ENCODE measurements at places on chromosomes 7 and 10.

- H3K36me3 ChIP-seq = no peaks in the 10 kb centered on the region
- no peaks in the 10 kb centered on the region for H3K27me3 ChIP-seq
- no peaks in the 10 kb centered on the region for H3K4me1 ChIP-seq
- H3K4me3 ChIP-seq = no peak overlapping the region
- DNase-seq = no peak
Measured at GRCh38 chr7:107023522-107024151, 20.9 kb upstream of the PRKAR2B start.

GRCh38 chr10:1712944-1713671 is 24.2 kb downstream of the ADARB2 start:
- peaks cover 13% of the 10 kb centered on the region for H3K27me3 ChIP-seq
- H3K4me3 ChIP-seq = no peak overlapping the region
- H3K36me3 ChIP-seq = no peaks in the 10 kb centered on the region
- H3K4me1 ChIP-seq = no peaks in the 10 kb centered on the region
- H3K27ac ChIP-seq = no peak overlapping the region
- no peak for DNase-seq

DNA sequence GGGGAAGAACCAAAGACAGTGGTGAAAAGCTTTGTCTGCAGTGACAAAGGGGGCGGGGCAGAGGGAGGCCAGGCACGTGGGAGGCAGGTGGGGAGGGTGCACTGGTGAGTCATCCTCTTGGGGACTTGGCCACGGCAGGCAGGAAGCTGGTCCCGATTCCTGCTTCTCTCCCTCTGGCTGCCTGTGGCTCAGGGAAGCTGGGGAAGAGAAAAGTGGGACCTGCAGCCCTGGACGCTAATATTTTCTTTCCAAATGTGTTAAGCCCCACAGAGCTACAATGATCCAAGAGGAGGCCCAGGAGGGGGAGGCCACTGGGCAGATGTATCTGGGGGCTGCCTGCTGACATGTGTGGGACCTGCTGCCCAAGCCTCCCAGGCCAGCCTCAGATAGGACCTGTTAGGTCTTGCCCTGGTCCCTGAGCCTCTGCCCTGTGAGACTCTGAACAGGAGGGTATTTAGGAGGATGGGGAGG is 231.8 kb downstream of the KCNMA1 start:
- peak overlapping the region; percentile 65 for H3K27ac ChIP-seq
- peaks cover 33% of the 10 kb centered on the region for H3K4me1 ChIP-seq
- H3K36me3 ChIP-seq = peaks cover 13% of the 10 kb centered on the region

DNA sequence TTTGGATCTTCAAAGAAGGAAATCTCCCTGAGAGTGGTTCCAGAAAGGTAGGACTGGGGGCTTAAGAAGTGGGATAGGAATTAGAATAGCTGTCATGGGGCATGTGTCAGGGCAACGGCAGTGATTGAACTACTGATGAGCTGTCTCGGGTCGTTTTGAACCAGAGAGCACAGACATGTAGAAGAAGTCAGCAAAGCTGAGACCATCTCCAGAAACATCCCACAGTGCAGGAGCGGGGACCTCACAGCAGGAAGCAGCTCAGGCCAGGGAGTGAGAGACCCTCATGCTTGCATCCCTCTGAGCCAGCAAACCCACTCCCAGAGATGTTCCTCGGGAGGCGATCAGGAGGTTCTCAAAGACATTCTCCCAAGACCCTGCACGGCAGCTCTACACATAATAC is 60.1 kb downstream of the AOC1 start:
- H3K27ac ChIP-seq = no peak overlapping the region
- no peaks in the 10 kb centered on the region for H3K27me3 ChIP-seq
- H3K4me3 ChIP-seq = no peak overlapping the region
- no peaks in the 10 kb centered on the region for H3K4me1 ChIP-seq
- DNase-seq = no peak
- H3K36me3 ChIP-seq = no peaks in the 10 kb centered on the region

GRCh38 chr7:4610768-4611467 is 71.2 kb upstream of the FOXK1 start:
- no peak overlapping the region for H3K27ac ChIP-seq
- H3K4me1 ChIP-seq = no peaks in the 10 kb centered on the region
- peak; percentile 32 for DNase-seq
- no peak overlapping the region for H3K4me3 ChIP-seq
- H3K36me3 ChIP-seq = no peaks in the 10 kb centered on the region
- no peaks in the 10 kb centered on the region for H3K27me3 ChIP-seq

DNA sequence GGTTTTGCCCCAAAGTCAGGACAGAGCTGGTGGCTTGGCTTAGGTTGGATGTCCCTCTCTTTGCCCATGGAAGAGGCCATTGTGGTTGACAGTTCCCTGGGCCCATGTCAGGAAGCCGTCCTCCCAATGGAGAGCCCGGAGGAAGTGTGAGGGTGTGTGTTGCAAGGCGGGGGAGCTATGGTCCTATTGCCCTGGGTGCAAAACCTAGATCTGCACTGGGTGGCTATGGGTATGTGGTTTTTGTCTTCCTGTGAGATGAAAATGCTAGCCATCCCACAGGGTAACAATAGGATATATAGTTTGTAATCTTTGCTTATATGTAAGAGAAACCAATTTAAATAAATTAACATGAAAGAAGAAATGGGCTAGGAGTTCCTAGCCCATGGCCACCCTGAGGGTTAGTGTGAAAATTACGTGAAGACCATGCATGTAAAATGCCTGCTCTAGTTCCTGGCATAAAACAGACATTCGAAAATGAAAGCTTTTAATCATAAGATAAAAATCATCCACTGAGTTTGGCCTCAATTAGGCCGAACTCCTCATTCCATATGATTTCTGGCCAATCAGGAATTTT is 189.2 kb downstream of the PLPP4 start:
- H3K4me1 ChIP-seq = no peaks in the 10 kb centered on the region
- no peaks in the 10 kb centered on the region for H3K27me3 ChIP-seq
- no peak overlapping the region for H3K4me3 ChIP-seq
- no peak for DNase-seq
- no peaks in the 10 kb centered on the region for H3K36me3 ChIP-seq
- H3K27ac ChIP-seq = no peak overlapping the region

- H3K36me3 ChIP-seq = no peaks in the 10 kb centered on the region
- H3K4me1 ChIP-seq = no peaks in the 10 kb centered on the region
- DNase-seq = no peak
- H3K27ac ChIP-seq = no peak overlapping the region
Measured at GRCh38 chr10:126580873-126581647, 89.4 kb downstream of the C10orf90 start.

DNA sequence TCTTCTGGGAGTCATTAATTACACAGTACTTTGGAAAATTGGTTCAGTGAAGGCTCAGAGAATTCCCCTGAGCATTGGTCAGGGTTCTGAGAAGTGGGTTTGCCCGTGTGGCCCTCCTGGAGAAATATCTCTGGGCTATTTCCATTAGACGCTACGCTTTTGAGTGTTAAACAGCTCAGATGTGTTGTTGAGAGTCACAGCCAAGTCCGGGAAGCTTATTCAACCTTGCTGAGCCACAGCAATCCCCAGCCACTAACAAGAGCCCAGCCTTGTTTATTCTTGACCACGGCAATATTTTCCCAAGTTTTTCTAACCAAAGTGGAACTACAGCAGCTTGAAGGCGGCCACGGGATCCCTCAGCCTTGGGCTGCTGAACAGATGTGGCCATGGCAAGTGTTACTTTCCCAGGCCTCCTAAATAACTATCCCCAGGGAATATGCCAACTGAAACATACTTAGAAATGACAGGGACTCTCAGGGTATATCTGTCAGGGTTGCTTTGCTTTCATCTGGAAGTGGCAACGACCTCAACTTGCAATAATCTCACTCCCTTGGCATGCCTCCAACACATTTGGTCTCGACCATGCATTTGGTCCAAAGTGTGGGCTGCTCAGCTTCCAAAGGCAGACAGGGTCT is 214.7 kb downstream of the EMX2 start:
- no peaks in the 10 kb centered on the region for H3K4me1 ChIP-seq
- H3K4me3 ChIP-seq = no peak overlapping the region
- no peak for DNase-seq

- peak within 1 kb of the TSS; percentile 43 for H3K4me3 ChIP-seq
- no peaks in the 10 kb centered on the region for H3K27me3 ChIP-seq
- DNase-seq = no peak
Measured at GRCh38 chr7:51316666-51317581, at the start of gene COBL. COBL (minus strand) TSS chr7:51316809; CDS start chr7:51316633, 176 bp downstream.

GRCh38 chr7:146359176-146359575 is 242.6 kb downstream of the CNTNAP2 start:
- DNase-seq = no peak
- H3K4me3 ChIP-seq = no peak overlapping the region
- no peaks in the 10 kb centered on the region for H3K36me3 ChIP-seq
- no peak overlapping the region for H3K27ac ChIP-seq
- no peaks in the 10 kb centered on the region for H3K27me3 ChIP-seq
- H3K4me1 ChIP-seq = no peaks in the 10 kb centered on the region

- no peaks in the 10 kb centered on the region for H3K27me3 ChIP-seq
- peaks cover 53% of the 10 kb centered on the region for H3K4me1 ChIP-seq
- H3K4me3 ChIP-seq = no peak overlapping the region
- H3K27ac ChIP-seq = peak overlapping the region; percentile 52
- H3K36me3 ChIP-seq = no peaks in the 10 kb centered on the region
Measured at GRCh38 chr10:19944911-19945663, 128.9 kb downstream of the PLXDC2 start.

GRCh38 chr7:130887182-130887956 is 153.4 kb upstream of the KLF14 start:
- H3K27me3 ChIP-seq = no peaks in the 10 kb centered on the region
- peak overlapping the region; percentile 90 for H3K27ac ChIP-seq
- no peak overlapping the region for H3K4me3 ChIP-seq
- DNase-seq = no peak

- no peaks in the 10 kb centered on the region for H3K36me3 ChIP-seq
- DNase-seq = no peak
- no peak overlapping the region for H3K4me3 ChIP-seq
- no peaks in the 10 kb centered on the region for H3K27me3 ChIP-seq
Measured at GRCh38 chr10:132204781-132205473, 18.2 kb downstream of the DPYSL4 start.

- no peak overlapping the region for H3K4me3 ChIP-seq
- H3K4me1 ChIP-seq = peaks cover 10% of the 10 kb centered on the region
- no peak for DNase-seq
- H3K27me3 ChIP-seq = no peaks in the 10 kb centered on the region
- H3K27ac ChIP-seq = no peak overlapping the region
Measured at GRCh38 chr10:21326594-21327288, 198.7 kb downstream of the SKIDA1 start.

DNA sequence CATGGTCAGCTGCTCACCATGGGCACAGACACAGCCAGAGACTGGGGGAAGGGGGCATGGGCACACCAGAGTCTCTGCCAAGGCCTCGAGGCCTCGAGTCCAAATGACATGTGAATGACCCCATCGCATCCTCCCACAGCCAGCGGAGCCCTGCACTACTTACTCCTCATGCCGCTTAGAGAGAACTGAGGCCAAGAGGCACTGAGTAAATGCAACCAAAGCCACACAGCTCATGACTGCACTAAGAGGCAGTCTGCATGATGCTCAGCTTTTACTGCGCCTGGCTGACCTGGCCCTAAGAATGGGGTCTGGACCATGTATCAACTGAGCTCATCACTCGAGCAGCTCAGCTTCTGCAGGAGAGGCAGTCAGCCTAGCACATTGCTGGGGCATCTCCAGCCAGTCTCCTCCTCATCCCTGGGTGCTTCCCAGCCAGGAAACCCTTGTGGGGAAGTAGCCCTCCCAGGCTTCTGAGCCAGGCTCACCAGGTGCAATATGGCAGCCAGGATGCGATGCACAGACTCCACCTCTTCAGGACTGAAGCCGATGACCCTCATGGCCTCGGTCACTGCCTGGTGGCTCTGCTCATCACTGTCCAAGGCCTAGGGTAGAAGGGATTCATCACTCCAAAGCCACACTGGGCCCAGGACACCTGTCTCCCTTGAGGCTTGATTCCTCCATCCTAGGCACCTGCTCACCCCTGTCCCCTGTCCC is 7.5 kb downstream of the MYO1G start:
- H3K27ac ChIP-seq = no peak overlapping the region
- H3K4me3 ChIP-seq = no peak overlapping the region
- H3K4me1 ChIP-seq = no peaks in the 10 kb centered on the region

DNA sequence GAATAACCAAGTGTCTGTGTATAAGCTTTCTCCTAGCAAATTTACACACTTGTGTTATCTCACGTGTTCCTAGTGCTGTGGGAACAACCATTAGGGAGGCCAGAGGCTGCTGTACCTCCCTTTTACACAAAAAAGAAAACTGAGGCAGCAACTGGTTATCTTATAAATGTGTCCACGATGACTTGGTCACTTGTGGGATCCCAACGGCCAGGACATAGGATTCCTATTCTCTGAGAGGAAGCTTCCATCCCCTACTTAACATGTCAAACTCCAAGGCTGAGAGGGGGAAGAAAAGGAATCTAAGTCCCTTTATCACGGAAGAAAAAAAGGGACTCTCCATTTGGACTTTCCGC is 484 bp downstream of the ZNF438 start:
- no peaks in the 10 kb centered on the region for H3K36me3 ChIP-seq
- no peak for DNase-seq
- H3K4me1 ChIP-seq = peaks cover 24% of the 10 kb centered on the region
- H3K4me3 ChIP-seq = peak overlapping the region; percentile 81
- H3K27ac ChIP-seq = peak overlapping the region; percentile 100

DNA sequence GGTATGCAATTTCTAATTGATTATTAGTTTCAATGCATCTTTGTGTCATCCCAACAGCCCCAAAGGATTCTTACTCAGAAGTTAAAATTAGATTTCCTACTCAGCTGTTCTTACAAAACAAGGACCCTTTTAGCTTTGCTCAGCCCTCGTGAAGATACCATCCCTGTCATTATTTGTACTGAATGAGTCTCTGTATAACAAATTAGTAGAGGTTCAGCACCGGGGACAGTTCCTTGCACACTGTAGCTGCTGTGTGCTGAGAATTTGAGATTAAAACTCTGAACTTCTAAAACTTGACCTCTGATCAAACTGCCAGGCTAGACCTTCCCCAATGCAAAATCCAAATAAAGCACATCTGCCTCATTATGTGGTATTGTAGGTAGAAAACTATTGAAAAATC is 299.1 kb downstream of the LHFPL3 start:
- DNase-seq = no peak
- H3K36me3 ChIP-seq = no peaks in the 10 kb centered on the region
- H3K4me3 ChIP-seq = no peak overlapping the region
- H3K27me3 ChIP-seq = no peaks in the 10 kb centered on the region

GRCh38 chr10:113019692-113020474 is 69.8 kb downstream of the TCF7L2 start:
- H3K4me1 ChIP-seq = peaks cover 76% of the 10 kb centered on the region
- peak overlapping the region; percentile 51 for H3K27ac ChIP-seq
- DNase-seq = no peak
- H3K27me3 ChIP-seq = no peaks in the 10 kb centered on the region

DNA sequence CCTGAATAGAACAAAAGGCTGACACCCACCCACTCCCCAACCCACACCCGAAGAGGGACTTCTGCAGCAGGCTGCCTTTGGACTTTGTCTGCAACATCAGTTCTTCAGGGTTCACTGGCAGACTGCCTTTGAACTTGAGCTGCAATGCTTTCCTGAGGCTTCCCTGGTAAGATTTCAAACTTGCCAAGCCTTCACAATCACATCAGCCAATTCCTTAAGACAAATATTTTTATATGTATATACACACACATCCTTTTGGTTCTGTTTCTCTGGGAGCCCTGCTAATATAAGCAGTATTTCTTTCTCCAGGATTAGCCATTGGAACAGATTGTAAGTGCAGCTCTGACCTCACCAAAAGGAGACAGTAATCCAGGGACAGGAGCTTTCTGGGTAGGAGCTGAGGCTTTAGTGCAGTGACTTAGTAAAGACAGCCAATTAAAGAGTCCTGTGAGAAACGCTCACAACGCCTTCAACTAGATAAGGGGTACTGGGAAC is 55.6 kb upstream of the KMT2E start:
- H3K27me3 ChIP-seq = no peaks in the 10 kb centered on the region
- DNase-seq = no peak
- peak overlapping the region; percentile 75 for H3K27ac ChIP-seq
- peaks cover 39% of the 10 kb centered on the region for H3K4me1 ChIP-seq

Data from tibial artery (tissue), 4 donors.